HepG2 (cell line): ENCODE measurements at places on chromosomes 6 and 20. TPM values are rescaled to one million over a fixed set of nuclear protein-coding genes. Genes with fewer than 3 reads are reported as not detected.

DNA sequence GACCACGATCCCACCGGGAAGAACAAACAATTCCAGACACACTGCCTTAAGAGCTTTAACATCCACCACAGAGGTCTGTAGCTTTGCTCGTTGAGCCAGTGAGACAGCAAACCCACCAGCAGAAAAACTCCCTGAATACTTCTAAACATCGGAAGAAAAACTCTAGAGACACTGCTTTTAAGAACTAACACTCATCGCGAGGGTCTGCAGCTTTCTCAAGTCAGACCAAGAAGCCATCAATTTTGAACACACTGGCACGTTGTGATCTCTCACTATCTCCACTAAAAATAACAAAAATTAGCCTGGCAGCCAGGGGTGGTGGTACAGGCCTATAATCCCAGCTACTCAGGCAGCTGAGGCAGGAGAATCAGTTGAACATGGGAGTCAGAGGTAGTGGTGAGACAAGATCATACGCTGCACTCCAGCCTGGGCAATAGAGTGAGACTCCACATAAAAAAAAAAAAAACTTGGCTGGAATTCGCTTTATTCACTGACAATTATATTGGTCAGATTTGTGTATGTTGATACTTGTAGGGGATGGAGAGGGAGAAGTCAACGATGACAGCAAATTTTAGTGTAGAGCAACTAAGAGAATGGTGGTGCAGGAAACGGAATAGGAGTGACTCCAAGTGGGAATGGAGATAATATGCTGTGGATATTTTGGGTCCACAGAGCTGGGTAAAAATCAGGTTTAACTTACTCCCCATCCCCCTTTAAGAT, 860 bp upstream of the TMEM14C start:
- H3K27me3 ChIP-seq = no peaks in the 10 kb centered on the region
- H3K4me1 ChIP-seq = peaks cover 34% of the 10 kb centered on the region

CD40 gene
- total RNA-seq = 2.2 and 4.6 TPM in 2 replicates

CRISP2 gene
- not detected in 2 replicates for total RNA-seq

GRCh38 chr6:34658605-34659265, 37.8 kb downstream of the ILRUN start:
- no peak overlapping the region for H3K4me3 ChIP-seq
- DNase-seq = no peak
- H3K27me3 ChIP-seq = no peaks in the 10 kb centered on the region
- peaks cover 84% of the 10 kb centered on the region for H3K4me1 ChIP-seq

DNA sequence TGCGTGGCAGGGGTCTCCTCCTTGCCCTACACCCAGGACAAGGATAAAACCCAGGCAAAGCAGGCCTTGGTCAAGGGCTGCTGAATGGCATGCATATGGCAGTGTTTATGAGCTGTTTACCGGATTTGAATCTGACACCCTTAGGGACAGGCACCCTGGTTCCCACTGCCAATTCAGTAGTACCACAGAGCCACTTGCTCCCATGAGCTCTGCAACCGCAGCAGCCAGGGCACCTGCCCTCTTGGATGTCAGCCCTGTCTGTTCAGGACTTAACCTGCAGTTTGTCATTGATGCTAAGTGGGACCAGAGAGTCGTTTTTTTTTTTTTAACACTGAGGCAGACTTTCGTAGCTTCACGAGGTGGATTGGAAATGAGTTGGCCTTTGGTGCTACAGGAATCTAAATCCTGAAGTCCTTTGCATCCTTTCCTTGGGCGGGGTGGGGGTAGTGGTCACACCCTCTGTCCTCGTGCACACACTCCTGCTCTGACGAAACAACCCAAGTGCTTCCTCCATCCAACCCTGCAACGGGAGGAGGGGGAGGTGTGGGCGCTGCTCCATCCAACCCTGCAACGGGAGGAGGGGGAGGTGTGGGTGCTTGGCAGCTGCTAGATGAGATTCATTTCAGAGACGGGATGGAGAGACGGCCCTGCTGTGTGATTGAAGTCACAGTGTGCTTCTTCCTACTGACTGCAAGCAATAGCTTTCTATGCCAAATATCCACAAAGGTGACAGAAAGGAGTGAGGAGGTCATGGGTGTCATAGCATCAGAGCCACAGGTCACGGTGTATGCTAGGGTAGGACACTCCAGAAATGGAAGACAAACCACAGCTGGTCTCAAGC, 166.5 kb downstream of the SMOC2 start:
- no peak overlapping the region for H3K4me3 ChIP-seq
- H3K27ac ChIP-seq = no peak overlapping the region
- peaks cover 65% of the 10 kb centered on the region for H3K27me3 ChIP-seq
- H3K4me1 ChIP-seq = no peaks in the 10 kb centered on the region

DNA sequence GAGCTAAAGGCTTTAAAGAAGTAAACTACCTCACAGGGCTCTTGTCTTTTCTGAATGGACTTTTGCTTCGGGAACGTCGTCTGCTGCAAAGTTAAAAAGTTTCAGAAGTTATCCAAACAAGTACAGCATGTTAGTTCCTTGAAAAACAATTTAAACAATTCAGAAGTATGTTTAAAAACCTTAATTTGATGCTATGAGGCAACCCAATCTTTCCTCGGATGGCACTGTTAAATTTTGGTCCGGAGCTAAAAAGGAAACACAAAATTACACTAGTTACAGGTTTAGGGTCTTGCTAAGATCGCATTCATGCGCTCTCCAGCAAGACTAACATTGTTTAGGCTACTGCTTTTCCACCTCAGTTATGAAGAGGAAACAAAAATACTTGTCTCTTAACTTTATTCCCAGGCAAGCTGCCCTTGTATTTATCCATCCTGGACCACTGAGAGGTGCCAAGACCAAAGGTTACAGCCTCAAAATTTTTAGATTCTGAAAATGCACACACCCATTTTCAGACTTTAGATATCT, 12.7 kb downstream of the RBM39 start:
- no peak for DNase-seq
- H3K4me3 ChIP-seq = no peak overlapping the region
- H3K27ac ChIP-seq = no peak overlapping the region
- H3K27me3 ChIP-seq = no peaks in the 10 kb centered on the region

- peak overlapping the region; percentile 88 for H3K4me3 ChIP-seq
- H3K4me1 ChIP-seq = peaks cover 81% of the 10 kb centered on the region
- H3K36me3 ChIP-seq = peaks cover 16% of the 10 kb centered on the region
- no peak for DNase-seq
- no peaks in the 10 kb centered on the region for H3K27me3 ChIP-seq
- peak overlapping the region; percentile 13 for H3K27ac ChIP-seq
These were observed 2.4 kb downstream of the PARD6B start for GRCh38 chr20:50733644-50734349.

DNA sequence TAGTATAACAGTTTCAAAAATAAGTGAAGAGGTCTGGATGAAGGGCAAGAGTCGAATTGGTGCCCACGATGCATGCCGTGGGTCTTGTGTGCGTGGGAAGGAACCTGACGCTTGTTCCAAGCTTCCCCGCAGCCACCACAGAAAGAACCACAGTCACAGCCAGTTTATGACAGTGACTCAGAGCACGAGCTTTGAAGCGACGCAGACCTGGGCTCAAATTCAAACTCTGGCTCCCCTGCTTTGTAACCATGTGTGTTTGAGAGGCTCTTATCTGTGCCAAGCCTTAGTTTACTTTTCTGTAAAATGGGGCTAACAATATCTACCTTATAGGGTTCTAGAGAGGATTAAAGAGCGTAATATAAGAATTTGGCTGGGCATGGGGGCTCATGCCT, 65.5 kb downstream of the SYNJ2 start:
- peaks cover 79% of the 10 kb centered on the region for H3K4me1 ChIP-seq
- H3K4me3 ChIP-seq = no peak overlapping the region
- H3K27ac ChIP-seq = peak overlapping the region; percentile 5

NKAPL gene
- not detected in 2 replicates for total RNA-seq

DNA sequence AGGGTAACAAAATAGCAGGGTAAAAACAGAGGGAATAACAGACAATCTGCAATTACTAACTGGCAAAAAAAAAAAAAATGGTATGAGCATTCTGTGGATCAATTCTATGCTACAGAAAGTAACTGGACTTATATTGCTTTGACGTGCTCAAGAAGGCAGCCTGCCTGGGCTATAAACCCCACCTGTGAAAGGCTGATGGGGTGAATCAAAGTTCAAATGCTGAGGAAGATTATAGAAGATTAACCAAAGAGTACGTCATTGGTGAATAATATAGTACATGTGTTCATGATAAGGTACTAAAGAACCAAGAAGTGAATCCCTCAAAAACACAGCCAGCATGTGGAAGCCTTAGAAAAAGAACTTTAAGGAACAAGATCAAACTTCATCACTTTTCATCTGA, 441.9 kb upstream of the PTCHD4 start:
- no peaks in the 10 kb centered on the region for H3K27me3 ChIP-seq
- H3K4me1 ChIP-seq = no peaks in the 10 kb centered on the region
- H3K4me3 ChIP-seq = no peak overlapping the region
- no peak for DNase-seq
- H3K36me3 ChIP-seq = no peaks in the 10 kb centered on the region
- no peak overlapping the region for H3K27ac ChIP-seq

SS18L1 gene
- 15.3 and 17.8 TPM in 2 replicates for total RNA-seq

- no peaks in the 10 kb centered on the region for H3K4me1 ChIP-seq
- DNase-seq = no peak
- H3K36me3 ChIP-seq = no peaks in the 10 kb centered on the region
- no peak overlapping the region for H3K27ac ChIP-seq
These were observed 83.0 kb upstream of the CITED2 start for GRCh38 chr6:139457476-139457875.

- H3K27me3 ChIP-seq = peaks cover 30% of the 10 kb centered on the region
- H3K27ac ChIP-seq = no peak overlapping the region
- no peak for DNase-seq
- peak overlapping the region; percentile 76 for H3K4me3 ChIP-seq
These were observed 818 bp upstream of the MDGA1 start for GRCh38 chr6:37698264-37699137.

- H3K4me3 ChIP-seq = no peak overlapping the region
- no peak for DNase-seq
- H3K27me3 ChIP-seq = no peaks in the 10 kb centered on the region
- H3K4me1 ChIP-seq = peaks cover 28% of the 10 kb centered on the region
These were observed 96.2 kb downstream of the PLCB1 start for GRCh38 chr20:8228315-8228714.
